Stimulated activated CD8-positive, alpha-beta memory T cell treated with anti-CD3 and anti-CD28 coated beads, Interleukin-15, amount 100 ng/mL, for 24 hours (primary cell): ENCODE measurements at places on chromosomes 4 and X.

DNA sequence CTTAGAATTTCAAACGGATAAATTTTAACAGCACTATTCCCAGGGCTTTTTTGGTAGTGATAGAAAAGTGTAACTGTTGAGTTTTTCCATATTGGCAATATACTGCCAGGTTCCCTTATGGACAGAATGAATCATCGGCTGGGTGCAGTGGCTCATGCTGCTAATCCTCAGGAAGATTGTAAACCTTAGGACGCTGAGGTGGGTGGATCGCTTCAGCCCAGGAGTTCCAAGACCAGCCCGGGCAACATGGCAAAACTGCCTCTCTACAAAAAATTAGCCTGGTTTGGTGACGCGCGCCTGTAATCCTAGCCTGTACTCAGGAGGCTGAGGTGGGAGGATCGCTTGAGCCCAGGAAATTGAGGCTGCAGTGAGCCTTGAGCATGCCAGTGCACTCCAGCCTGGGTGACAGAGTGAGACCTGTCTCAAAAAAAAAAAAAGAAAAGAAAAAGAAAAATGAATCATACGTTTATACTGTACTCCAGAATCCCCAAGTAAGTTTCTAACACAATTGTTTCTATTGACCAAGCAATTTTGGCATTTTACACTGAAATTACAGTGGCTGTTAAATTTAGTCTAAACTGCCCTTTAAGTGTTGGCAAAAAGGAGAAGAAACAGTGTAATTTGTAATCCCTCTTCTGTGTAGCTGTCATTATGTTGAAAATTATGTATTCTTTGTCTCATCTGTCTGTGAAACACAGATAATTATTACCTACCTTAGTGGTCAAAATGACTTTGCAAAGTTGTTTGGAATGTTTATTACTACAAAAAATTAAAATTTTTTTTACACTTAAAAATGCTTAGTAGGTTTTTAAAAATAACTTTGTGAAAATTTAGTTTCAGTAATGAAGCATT, 1.8 kb downstream of the SLC30A9 start:
- DNase-seq: no peak

DNA sequence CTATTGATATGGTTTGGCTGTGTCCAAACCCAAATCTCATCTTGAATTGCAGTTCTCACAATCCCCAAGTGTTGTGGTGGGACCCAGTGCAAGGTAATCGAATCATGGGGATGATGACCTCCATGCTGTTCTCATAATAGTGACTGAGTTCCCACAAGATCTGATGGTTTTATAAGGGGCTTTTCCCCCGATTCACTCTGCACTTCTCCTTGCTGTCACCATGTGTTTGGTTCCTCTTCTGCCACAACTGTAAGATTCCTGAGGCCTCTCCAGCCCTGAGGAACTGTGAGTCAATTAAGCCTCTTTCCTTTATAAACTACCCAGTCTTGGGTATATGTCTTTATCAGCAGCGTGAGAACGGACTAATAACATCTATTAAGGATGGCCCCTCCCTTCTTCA, 68.8 kb downstream of the FBXW7 start:
- no peak for DNase-seq

GRCh38 chr4:89514811-89515210, 207.2 kb upstream of the GPRIN3 start:
- DNase-seq: no peak

DNA sequence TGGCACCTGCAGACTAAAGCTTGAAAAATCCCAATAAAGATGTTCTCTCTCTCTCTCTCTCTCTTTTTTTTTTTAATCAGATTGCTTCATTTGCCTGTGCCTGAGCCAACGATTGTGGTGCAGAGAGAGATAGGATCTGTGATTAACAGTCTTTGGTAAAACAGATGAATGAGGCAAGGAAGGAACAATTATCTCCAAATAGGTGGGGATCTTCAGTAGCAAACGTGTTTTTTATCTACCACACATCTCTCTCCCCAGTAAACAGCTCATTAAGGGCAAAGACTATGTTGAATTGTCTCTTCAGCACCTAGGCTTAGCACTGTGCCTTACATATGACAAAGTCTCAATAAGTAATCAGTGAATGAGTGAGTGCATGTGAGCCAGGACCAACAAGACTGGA, 96.3 kb downstream of the SMIM20 start:
- no peak for DNase-seq

- DNase-seq: no peak
Measured at GRCh38 chrX:134251241-134251640, 14.3 kb downstream of the CCDC160 start.

DNA sequence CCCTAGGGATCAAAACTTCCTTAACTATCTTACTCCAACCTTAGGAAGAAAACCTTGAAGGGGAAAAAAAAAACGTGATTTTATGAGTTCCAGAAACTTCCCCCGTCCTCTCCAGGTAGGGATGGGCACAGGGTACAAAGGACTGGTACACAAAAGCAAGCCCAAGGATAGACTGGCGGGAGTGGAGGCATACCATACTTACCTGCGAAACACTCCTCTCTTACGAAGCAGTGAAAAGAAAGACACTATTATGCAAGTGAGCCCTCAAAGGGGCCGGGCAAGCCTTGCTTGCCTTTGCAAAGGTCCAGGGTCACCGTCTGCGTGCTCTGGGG, 651 bp downstream of the TSPAN6 start:
- no peak for DNase-seq

DNA sequence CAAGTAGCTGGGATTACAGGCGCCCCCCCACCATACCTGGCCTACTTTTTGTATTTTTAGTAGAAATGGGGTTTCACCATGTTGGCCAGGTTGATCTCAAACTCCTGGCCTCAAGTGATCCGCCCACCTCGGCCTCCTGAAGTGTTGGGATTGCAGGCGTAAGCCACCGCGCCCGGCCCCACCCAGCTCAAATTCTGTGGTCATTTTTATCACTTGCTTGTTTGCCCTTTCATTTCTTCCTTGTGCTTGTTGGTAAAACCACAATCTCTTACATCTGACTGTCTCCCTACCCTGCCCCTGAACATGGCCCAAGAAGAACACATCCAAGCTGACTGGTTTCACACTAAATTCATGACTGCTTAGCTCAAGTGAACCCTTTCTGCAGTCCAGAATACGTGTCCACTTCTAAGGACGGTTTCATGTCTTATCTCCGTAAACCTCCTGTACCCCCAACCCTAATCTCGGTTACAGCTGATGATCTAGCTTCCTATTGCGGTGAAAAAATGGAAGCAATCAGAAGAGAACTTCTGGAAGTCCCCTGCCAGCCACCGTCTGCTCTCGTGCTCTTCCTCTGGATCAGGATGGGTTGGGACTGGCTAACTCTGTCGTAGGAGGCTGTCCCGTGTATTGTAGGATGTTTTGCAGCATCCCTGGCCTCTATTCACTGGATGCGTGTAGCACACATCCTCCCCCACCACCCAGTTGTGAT, 5.4 kb upstream of the RS1 start:
- no peak for DNase-seq

GRCh38 chrX:100048156-100048555, 361.9 kb downstream of the PCDH19 start:
- no peak for DNase-seq

DNA sequence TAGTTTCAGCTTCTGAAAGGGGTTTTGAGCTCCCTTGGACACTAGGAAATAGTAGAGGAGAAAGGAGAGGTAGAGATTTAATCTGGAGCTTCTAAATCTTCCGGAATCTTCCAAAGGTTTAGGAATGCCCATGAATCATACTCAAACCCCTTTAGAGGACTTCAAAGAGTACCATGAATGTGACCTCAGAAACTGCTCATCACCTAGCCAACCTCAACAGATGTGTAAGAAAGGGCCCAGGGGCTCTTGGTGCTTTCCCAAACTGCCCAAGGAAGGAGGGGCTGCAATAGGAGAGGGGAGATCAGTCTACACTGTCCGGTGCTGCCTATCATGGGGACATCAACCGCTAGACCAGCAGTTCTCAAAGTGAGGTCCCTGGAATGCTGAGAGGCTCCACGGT, 109.1 kb downstream of the RBM47 start:
- no peak for DNase-seq

DNA sequence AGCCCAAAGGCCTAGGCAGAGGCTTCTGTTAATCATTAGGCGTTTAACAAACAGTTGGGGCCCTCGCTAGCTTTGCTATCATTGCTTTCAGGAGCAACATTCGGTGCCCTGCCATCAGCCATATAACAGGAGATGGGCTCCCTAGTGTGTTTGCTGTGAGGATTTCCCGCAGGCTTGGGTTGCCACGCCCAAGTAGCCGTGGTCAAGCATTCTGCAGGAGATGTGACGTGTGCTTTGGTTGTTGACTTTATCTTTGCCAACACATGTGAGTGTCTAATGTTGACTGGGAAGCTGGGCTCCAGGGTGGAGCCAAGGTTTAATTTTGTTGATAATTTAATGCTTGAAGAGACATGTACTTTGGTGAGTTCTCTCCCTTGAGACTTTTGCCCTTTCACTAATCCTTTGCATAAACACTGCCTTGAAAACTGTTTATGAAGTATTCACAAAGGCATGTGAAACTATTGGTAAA, 184.6 kb upstream of the KIT start:
- no peak for DNase-seq

GRCh38 chrX:139020801-139021200, 309.3 kb upstream of the FGF13 start:
- DNase-seq: no peak

GRCh38 chr4:25320773-25321172, 8.2 kb downstream of the ZCCHC4 start:
- no peak for DNase-seq

GRCh38 chrX:74536152-74536831, 78.1 kb downstream of the RLIM start:
- DNase-seq: no peak

GRCh38 chr4:142660728-142661127, 185.4 kb downstream of the INPP4B start:
- no peak for DNase-seq

- no peak for DNase-seq
Measured at GRCh38 chr4:62015043-62015739, 815.1 kb downstream of the ADGRL3 start.

- DNase-seq: no peak
Measured at GRCh38 chr4:26912810-26913209, 52.2 kb downstream of the STIM2 start.

- no peak for DNase-seq
Measured at GRCh38 chr4:151646322-151646721, 114.5 kb downstream of the GATB start.

DNA sequence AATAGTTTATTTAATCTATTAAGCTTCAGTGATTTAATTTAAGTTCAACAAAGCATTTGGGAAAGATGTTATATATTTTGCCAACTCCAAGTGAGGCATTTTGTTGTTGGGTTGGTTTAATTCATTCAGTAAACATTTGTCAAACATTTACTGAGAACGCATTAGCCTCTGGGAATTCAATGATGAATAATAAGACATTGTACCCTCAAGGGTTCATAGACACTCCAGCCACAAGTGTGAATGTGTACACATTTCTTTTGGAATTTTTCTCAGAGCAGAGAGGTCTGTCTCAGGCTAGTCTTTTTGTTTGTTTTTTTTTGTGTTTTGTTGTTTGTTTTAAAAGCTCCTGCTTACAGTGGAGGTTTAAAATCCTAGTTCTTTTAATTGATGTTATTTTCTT, 203.9 kb downstream of the SOWAHB start:
- DNase-seq: no peak
